ENCODE measurements at places on chromosomes 12 and 14. TPM values are rescaled to one million over a fixed set of nuclear protein-coding genes. Genes with fewer than 3 reads are reported as not detected.

TMEM117 gene
- 5.0 TPM for total RNA-seq

HPD gene
- not detected for total RNA-seq

NEUROD4 gene
- total RNA-seq: not detected

PDZRN4 gene
- total RNA-seq: not detected

EFS gene
- total RNA-seq: not detected

HOXC4 gene
- 1.3 TPM for total RNA-seq

NR4A1 gene
- total RNA-seq: 4.0 TPM

TBC1D30 gene
- 1.1 TPM for total RNA-seq

KRT80 gene
- not detected for total RNA-seq

TCTN2 gene
- total RNA-seq: 5.0 TPM

LPAR5 gene
- 5.6 TPM for total RNA-seq

PSMA6 gene
- total RNA-seq: 704 TPM

GRCh38 chr14:71514941-71515919 lies 417.0 kb upstream of the RGS6 start:
- DNase-seq: no peak

GRCh38 chr12:111842556-111843396 lies 748 bp downstream of the MAPKAPK5 start:
- DNase-seq: peak; percentile 63

- DNase-seq: no peak
These were observed 1.8 kb upstream of the IAPP start for GRCh38 chr12:21370845-21371449.

DNA sequence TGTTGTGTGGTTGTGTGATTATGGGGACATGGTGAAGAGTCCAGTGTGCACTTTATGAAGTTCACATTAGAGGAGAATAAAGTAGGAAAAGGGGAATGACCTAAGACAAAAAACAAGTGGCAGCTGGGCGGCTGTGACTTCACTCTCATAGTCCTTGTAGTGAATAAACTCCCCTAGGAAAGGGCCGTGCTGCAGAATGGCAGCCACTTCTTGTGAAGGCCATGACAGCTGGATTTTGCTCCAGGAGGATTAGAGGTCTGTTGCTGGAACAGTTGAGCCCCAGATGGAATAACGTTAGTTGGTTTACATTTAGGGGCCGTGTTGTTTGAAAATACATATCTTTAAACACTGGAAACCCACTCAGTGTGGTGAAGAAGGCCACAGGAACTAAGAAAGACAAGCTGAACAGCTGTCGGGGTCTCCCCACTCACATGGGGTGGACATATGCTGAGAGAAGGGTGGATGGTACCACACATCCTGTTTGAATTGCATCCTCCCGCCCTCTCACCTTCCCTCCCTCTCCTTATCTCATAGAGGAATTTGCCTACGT lies 276.9 kb downstream of the CACNA1C start:
- no peak for DNase-seq

DNA sequence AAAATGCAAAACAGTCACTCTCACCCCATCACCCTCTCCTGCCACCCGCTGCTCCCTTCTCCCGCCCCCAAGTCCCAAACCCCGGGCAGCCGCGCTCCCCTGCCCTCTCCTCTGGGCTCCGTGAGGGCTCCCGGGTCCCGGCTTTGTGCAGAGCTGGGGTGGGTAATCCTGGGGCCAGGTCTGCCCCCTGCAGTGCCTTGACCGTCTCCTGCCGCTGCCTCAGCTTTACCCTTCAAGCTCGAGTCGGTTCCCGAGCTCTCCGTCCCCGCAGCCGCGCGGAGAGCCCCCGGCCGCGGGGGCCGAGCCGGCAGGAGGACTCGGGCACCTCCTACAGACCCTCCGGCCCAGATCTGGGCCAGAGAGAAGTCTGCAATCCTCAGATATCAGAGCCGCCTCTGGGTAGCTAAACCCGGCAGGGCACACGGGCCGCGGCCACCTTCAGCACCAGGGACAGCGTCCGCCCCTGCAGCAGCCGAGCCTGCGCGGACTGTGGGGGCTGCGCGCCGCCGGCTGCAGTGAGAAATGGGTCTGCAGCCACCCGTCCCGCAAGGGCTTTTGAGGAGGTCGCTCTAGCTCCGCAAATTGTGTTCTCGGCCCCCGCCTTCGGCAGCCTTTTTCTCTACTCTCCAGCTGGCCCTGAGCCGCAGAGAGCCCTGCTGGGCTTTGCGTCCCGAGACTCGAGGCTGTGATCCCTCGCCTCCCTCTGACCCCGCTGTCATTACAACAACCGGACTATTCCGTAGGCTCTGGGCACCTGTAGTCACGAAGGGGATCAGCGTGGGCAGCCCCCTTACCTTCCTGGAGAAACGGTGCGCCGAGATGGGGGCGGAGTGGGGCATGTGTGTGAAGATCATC lies 1.2 kb downstream of the PRMT8 start:
- DNase-seq: no peak

DNA sequence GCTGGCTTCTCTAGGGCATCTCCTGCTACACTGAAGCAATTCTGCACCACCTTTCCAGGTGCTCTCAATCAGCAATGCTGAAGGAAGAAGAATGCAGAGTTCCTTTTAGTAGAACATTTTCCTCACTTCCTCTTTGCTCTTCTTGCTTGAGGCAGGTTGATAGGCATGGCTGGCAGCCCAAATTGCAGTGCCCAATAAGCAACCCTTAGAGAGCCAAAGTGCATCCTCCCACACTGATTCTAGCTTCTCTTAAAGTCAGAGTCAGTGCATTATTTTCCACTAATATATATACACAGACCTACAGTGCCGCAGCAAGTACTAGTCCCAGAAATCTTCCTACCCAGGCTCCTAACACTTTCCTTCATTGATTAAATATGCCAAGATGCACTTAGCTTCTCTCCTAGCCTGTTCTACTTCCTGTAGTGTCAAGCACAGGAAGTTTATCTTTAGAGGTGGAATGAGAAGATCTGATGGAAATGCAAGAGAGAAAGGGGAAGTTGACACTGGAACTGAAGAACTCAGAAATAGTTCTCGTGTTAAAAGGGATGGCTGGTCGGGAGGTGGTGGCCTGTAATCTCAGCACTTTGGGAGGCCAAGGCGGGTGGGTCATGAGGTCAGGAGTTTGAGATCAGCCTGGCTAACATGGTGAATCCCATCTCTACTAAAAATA lies 132.7 kb downstream of the SSPN start:
- no peak for DNase-seq

DNA sequence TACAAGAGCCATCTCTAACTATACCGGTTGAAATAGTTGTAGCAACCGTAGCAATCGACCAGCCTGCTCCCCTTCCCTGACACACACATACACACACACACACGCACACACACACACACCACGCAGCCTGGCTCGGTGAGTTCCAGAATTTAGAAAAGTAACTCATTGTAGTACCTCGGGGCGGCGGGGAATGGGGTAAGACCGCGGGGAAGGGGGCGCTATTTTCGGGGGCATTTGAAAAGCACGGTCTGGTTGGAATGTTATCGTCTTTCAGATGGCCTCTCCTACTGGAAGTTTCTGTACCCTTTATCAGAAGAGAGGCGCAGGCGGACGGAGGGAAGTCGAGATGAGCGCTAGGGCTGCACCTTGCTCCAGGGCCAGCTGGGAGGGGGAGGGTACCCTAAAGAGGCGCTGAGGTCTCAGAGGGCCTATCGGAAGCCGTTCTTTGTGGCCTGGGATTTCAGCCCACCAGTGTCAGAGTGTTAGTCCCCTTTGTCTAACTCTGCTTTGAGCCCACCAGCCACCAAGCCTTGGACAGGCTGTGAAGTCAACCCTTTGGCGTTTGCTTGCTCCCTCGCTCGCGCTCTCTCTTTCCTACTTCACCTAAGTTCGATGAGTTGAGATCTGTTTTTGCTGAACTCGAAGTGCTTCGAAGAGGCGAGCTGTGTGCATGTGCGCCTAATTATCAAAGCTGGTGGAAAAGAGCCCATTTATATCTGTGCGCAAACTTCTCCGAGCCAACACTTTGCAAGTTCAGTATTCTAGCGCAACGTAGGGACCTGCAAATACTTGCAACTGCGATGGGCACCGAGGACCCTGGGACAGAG lies 837 bp downstream of the COL2A1 start:
- peak; percentile 55 for DNase-seq

- DNase-seq: no peak
These were observed 2.2 kb downstream of the SPRYD3 start for GRCh38 chr12:53077030-53077429.

- DNase-seq: no peak
These were observed 2.9 kb upstream of the CLEC2A start for GRCh38 chr12:9935026-9935425.

- no peak for DNase-seq
These were observed 27.1 kb upstream of the RPLP0 start for GRCh38 chr12:120228041-120228290.

DNA sequence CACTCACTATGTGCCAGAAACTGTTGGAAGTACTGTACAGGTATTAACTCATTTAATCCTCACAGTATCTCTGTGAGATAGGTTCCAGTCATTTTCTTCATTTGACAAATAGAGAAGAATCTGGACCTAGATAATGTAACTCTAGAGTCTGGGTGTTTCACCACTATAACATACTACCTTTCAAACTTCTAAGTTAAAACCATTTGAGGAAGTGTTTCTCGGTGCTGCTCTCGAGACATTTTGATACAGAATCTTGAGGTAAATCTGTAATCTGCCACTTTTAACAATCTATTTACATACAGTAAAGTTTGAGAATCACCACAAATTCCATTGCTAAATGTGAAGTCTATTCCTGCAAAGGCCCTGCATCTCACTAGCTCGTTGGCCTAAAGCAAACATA lies 8.8 kb downstream of the OLR1 start:
- DNase-seq: no peak

- no peak for DNase-seq
These were observed 22.7 kb downstream of the GPR19 start for GRCh38 chr12:12673296-12673695.

GRCh38 chr12:119082496-119082895 lies 96.2 kb upstream of the HSPB8 start:
- no peak for DNase-seq

GRCh38 chr12:92558215-92558773 lies 144.5 kb upstream of the PLEKHG7 start:
- no peak for DNase-seq

- DNase-seq: no peak
These were observed 230.3 kb upstream of the PRICKLE1 start for GRCh38 chr12:42819846-42820245.

GRCh38 chr12:53235742-53236442 lies 3.9 kb upstream of the RARG start:
- no peak for DNase-seq

DNA sequence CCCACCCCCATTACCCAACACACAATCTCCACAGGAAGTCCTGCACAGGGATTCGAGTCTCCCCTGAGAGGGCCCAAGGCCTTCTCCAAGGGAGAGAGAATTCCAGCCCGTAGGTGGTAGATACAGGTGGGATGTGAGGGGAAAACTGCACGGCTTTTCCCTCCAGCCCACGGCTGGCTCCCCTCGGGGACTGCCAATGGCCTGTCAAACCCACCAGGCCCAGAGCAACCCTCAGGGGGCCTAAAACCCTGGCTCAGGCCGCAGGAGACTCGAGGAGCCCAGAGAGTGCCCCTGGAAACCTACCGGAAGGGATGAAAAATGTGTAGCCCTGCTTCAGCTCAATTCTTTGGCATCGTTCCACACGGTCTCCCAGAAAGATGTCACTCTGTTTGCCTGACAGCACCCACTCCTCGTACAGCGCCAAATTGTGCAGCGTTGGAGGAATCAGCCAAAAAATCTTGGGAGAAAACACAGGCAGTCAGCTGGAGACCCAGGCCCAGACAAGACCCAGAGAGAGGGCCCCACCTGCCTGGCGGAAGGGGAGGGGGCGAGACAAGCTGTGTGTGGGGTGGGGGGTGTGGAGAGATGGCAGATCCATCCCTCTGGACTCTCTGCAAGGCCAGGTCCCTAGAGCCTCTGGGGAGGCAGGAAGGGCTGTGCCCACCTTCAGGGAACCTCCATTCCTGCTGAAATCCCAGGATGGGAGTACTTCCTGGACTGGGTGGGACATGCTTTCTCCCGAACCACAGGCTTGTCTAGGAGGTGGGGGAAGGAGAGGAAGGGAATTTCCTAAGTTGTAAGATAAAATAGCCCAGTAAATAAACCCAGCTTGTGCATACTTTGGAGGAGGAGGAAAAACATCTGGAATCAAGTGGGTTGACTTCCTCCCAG lies 48.1 kb downstream of the KDM2B start:
- DNase-seq: no peak

DNA sequence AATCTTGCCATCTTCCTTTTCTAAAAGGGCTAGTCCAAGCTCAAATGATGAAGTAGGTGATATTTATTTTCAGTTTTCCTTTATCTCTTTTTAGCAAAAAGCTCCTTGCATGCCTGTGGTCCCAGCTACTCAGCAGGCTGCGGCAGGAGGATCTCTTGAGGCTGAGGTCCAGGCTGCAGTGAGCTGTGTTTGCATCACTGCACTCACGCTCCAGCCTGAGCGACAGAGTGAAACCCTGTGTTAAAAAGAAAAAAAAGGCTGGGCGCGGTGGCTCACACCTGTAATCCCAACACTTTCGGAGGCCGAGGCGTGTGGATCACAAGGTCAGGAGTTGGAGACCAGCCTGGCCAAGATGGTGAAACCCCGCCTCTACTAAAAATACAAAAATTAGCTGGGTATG lies 5.0 kb downstream of the TMEM116 start:
- DNase-seq: no peak

DNA sequence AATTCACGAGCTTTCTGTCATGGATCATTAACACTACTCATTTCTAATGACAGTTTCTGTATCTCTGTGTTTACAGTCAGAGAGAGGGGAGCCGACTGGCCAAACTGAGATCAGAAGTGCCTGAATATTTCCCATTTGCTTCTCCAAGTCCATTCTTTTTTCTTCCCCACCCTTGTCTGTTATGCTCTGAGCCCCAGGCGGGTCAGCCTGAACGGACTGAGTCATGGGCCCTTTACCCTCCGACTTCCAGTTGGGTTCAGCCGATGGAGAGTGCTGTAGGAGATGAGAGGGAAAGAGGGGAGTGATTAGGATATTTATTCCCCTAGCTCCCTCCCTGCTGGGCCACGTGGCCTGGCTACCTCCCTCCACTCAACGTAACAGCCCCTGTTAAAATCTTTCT lies 104.7 kb downstream of the PAH start:
- no peak for DNase-seq

DNA sequence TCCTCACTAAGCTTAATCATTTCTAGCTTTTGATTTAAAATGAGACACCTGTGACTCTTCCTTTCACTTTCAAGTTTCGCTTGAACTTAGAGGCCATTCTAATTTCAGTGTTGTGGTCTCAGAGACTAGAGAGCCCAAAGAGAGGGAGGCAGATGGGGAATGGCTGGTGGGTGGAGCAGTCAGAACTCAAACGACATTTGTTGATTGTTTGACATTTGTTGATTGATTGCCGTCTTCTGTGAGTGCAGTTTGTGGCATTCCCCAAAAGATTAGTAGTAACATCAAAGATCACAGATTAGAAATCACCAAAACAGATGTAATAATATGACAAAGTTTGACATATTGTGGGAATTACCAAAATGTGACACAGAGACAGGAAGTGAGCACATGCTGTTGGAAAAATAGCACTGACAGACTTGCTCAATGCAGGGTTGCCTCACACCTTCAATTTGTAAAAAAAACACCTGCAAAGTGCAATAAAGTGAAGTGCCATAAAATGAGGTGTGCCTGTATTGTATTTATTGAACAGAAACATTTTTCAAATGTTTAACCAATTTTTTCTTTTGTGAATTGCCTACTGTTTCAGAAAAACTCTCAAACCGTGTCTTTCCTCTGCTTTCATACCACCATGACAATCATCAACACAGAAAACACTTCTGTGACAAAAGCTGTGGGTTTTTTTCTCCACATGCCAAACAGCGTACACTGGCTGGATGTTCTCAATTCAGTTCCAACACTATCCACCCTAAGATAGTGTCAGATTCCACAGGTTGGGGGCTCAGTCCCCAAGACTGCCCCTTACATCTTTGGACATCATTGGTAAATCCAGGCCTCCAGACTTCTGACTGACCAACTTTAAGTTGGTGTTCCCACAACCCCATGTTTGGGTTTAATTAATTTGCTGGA lies 376.3 kb upstream of the RGS6 start:
- DNase-seq: peak; percentile 79

Data from natural killer cell treated with Interleukin-12 subunit alpha and Interleukin-12 subunit beta and Interleukin-15 and Interleukin-18, amount 100 ng/mL, for 72 hours (primary cell).